ENCODE measurements at places on chromosomes 2 and 18.

DNA sequence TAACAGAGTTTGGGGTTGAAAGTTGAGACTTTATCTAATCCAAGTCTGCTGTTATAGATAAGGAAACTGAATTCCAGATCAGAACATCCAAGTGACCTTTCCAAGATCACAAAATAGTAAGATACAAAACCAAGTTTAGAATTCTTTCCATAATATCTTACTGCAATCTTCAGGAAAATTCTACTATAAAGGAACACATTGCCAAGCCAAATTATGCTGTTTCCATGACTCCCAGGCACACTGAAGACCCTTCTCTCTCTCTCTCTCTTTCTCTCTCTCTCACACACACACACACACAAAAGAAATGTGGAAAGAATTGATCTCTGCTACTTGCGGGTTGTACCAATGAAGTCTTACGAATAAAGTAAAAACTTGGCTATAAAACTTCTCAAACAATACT is 398.4 kb downstream of the METTL4 start:
- peak; percentile 77 for DNase-seq

GRCh38 chr2:126802316-126802715 is 96.4 kb upstream of the TEX51 start:
- no peak for DNase-seq

DNA sequence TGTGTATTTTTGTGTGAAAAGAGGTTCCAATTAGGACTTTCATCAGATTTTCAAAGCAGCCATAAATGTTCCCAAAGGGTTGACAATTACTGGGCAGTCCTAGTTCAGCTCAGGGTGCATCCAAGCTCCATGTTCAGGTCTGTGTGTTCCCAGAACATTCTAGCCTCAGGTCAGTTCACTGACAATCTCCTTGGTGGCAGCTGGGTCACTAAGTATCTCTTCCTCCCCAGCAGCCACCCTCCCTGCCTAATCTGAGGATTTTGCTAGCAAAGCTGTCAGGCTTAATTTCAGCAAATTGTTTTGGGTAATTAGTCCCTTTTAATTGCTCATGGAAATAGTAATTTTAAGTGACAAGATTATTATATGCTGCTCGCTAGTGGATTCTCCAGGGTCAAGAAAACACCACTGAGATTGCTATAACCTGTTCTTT is 29.8 kb downstream of the UPP2 start:
- no peak for DNase-seq

- DNase-seq: no peak
Measured at GRCh38 chr2:99674090-99674489, 184.3 kb upstream of the REV1 start.

- DNase-seq: no peak
Measured at GRCh38 chr2:168015274-168015953, 232.0 kb downstream of the STK39 start.

DNA sequence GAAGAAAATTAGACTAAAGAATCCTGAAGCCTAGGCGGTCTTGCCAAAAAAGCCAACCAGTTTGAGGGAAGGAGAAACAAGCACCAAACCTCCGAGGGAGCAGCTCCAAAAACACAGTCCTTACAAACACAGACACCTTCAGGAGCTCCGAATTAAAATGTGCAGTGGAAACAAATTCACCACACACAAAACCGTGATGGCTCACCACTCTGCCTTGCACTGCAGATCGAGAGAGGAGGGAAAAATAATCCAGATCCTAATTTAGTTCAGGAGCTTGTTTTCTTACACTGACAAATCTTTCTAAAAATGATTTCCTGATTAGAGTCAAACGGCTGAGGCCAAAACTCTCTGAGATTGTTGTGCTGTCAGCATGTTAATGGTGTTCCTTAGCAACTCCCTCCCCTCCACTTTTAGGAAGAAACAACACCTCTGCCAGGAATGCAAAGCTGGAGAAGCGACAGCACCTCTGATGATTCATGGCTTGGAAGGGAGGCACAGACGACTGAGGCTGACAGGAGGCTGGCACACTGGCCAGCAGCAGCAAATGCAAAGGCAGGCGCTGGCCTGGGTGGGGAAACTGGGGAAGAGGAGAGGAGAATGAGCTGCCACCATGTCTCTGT is 249.4 kb upstream of the KLHL29 start:
- DNase-seq: peak; percentile 54

DNA sequence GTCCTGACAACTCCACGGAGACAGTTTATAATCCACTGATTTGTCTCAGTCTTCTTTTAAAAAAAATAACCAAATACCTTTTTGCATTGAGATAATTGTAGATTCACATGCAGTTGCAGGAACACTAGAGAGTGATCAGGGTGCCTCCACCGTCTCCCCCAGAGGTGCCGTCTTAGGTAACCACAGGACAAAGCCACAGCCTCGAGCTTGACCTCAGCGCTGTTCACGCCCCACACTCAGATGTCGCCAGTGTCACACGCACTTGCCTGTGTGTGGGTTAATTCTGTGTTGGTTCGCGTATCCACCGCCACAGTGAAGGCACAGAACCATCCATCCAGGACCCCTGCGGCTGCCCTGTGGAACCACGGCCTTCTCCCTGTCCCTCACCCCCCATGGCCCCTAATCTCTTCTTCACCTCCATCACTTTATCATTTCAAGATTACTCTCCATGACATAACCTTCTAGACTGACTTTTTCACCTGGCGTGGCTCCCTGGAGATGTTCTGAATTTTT is 295.0 kb upstream of the HDAC4 start:
- DNase-seq: no peak

GRCh38 chr2:5521461-5521860 is 170.7 kb upstream of the SOX11 start:
- DNase-seq: no peak

DNA sequence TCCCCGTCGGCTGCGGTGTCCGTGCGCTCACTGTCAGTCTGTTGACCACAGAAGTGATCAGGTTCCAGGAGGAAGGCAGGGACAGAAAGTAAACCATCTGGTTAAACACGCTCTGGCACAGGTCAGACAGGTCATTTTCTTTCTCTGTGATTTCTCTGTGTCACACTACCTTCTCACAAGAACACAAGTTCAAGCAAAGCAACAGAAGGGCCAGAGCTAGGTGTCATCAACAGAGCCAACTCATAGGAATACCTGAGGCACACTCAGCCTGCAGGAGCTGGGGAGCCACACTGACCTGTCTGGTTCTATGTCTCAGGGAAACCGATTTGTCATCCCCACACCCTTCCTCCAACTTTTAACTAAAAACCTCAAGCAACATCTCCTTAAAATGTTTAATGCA is 115.1 kb upstream of the ZBTB14 start:
- no peak for DNase-seq

DNA sequence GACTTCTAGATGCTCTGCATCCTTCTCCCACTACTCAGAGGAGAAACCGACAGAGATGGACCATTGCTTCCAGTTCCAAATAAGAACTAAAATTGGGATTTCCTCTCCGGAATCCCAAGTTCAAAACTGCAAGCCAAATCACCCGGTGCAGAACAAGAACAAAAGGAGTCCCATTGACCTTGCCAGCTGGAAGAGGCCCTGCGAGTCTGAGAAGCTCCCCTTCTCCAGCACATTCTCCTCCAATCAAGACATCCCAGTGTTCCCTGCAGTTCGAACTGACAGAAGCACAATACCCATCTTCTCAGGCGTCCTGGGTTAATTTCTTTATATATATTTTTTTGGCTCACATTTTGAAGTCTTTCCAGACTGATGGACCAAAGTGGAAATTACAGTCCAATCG is 195.3 kb upstream of the MEIS1 start:
- peak; percentile 56 for DNase-seq

GRCh38 chr2:158745067-158745865 is 49.9 kb upstream of the DAPL1 start:
- DNase-seq: peak; percentile 94

- no peak for DNase-seq
Measured at GRCh38 chr2:238345297-238345968, 25.1 kb downstream of the TRAF3IP1 start.

DNA sequence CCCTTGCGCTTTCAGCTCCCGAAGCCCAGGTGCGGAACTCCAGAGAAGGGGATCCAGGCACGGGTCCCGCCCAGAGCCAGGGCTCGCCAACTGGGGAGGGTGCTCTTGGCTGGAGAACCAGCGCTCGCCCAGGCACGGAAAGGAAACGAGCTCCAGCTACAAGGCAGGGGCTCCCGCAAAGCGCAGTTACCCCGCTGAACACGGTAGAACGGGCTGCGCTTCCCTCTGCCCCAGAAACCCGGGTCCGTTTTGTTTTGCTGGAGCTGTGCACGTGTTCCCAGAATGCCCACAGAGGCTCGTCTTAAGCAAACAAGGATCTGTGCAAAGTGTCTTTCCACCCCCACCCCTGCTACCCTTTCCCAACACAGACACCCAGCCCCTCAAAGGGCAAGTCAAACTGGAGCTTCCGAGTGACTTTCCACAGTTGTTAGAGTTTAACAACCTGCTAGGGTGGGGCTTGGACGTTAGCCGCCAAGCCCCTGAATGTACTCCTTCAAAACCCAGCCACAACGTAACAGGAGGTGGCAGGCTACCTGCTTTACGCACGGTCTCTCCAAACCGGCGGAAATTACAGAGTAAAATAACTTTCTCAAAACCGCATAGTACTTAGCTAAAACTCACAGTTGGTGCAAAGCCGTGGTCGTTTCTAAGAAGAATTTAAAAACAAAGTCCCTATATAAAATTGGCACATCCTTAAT is 775 bp downstream of the RNF125 start:
- DNase-seq: peak; percentile 36

- DNase-seq: no peak
Measured at GRCh38 chr2:238149841-238150572, 8.8 kb upstream of the ERFE start.

DNA sequence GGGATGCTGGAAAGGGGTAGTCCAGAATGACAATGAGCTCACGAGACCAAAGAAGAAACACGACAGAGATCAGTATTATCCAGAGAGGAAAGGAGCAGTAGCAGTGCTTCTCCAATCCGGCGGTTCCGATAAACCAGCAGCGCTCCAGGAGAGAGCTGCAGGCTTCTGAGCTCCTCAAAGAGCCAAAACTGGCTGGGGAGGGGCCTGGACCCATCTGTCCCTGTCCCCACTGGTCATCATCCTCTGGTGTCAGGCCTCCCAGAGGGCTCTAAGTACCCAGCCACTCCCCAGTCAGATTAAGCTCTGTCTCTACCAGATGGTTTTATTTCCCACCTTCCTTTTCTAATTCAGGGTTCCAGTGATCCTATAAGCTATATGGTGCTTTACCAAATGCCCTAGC is 23.2 kb downstream of the DNAJC27 start:
- no peak for DNase-seq

DNA sequence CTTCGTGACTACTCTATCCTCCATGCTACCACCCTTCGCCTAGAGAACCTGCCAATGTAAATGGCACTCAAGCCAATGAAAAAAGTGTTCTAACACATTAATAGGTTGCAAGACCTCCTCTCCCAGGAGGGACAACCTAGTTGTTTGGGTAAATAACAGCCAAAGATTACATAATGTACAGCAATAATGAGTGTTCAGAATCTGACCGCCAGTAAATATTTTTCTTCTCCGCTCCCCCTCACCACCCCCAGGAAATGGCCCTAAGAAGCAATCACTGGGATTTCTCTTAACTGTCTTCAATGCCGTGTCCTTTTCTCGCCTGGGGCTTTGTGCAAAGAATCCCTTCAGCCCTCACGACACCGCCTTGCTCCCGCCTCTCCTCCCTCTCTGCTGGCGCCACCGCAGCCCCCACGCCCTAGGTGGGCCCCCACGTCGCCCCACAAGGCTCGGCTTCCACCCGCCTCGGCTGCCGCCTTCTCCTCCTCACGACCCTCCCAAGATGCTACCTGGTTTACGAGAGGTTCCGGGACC is 458 bp downstream of the HYCC2 start:
- peak; percentile 8 for DNase-seq

DNA sequence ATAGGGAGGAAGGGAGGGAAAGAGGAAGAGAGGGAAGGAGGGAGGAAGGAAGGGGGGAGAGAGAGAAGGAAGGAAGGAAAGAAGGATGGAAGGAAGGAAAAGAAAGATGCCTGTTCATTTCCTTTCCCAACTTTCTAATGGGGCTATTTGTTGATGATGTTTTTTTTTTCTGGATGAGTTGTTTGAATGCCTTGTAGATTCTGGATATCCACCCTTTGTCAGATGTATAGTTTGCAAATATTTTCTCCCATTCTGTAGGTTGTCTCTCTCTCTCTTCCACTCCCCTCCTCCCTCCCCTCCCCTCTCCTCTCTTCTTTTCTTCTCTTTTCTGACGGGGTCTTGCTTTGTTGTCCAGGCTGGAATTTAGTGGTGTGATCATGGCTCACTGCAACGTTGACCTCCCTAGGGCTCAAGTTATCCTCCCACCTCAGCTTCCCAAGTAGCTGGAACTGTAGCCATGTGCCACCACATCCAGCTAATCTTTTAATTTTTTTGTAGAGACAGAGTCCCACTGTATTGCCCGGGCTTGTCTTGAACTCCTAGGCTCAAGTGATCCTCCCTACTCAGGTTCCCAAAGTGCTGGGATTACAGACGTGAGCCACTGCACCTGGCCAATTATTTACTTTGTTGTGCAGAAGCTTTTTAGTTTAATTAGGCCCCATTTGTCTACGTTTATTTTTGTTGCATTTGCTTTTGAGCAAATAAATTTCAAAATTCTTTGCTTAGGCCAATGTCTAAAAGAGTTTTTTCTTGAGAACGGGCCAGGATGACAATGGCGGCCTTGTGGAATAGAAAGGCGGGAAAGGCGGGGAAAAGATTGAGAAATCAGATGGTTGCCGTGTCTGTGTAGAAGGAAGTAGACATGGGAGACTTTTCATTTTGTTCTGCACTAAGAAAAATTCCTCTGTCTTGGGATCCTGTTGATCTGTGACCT is 57.3 kb upstream of the FAM117B start:
- DNase-seq: no peak

GRCh38 chr2:167510071-167510759 is 621.9 kb downstream of the XIRP2 start:
- no peak for DNase-seq

DNA sequence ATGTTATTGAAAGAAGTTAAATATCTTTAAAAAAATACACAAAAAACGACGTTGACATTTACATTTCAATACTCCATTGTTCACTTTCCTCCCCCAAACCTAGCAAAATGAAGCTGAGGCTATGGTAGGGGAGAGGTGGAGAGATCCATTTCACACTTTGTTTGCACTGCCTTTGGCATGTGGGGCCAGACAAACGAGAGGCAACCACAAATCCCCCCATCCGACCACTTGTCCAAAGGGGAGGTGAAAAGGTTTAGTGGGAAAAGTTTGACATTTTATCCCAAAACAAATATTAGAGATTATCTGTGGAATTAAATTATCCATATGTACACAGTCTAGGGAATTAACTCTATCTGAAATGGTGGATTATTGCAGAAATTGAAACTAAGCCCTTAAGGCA is 261.7 kb upstream of the FIGN start:
- no peak for DNase-seq

GRCh38 chr2:172735582-172736423 is at the start of gene RAPGEF4:
Gene RAPGEF4 (plus strand): TSS chr2:172735845. CDS start chr2:172735984, 139 bp downstream.
- peak; percentile 35 for DNase-seq

DNA sequence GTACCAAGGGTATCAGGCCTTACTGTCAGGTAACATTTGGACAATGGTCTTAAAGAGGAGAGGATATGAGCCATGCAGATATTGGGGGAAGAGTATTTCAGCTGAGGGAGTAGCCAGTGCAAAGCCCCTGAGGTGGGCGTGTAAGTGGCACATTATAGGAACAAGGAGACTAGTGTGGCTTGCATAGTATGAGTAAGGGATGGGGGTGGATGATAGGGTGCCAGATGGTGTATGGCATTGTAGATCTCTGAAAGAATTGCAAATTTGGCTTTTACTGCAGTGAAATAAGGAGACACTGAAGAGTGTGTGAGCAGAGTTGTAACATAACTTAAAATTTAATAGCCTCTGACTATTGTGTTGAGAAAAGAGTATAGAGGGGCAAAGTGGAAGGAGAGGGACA is 244.0 kb downstream of the PDE11A start:
- DNase-seq: no peak

- DNase-seq: no peak
Measured at GRCh38 chr2:1415501-1415900, 2.2 kb downstream of the TPO start.

- DNase-seq: no peak
Measured at GRCh38 chr2:48444404-48444803, 85.5 kb upstream of the STON1 start.

Data from brain (organoid and tissue), 16 donors.